ENCODE measurements at places on chromosomes 2 and 18. TPM values are rescaled to one million over a fixed set of nuclear protein-coding genes. Genes with fewer than 3 reads are reported as not detected.
A peak's percentile ranks its signal among the peaks of the same experiment; 100 is the strongest.

The UGT1A6 gene
- total RNA-seq: 0.63 TPM

The STON1 gene
- total RNA-seq: 35.2 TPM

The TMEFF2 gene
- total RNA-seq: 0.43 TPM

The TIGD1 gene
- 6.0 TPM for total RNA-seq

The GCG gene
- not detected for total RNA-seq

The CCDC150 gene
- 7.1 TPM for total RNA-seq

The RESP18 gene
- total RNA-seq: not detected

DNA sequence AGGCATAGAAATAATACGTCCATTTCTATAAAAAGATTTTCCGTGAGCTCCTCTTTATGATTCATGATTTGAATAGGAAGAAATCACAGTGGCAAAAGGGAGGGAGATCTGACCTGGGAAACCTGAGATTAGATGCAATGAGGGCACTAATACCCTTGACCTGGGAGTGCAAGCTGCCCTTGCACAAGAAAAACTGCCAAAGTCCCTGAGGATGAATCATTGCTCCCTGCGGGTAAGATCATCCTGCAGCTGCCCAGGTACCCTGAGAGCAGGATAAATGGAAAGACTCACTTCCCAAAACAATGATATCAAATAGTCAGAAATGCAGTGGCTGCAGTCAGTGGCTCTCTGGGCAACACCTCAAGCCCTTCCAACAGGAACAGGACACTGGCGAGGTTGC lies 11.6 kb downstream of the FHL2 start:
- no peak overlapping the region for H3K27ac ChIP-seq
- no peak overlapping the region for H3K4me3 ChIP-seq
- no peaks in the 10 kb centered on the region for H3K27me3 ChIP-seq
- no peaks in the 10 kb centered on the region for H3K36me3 ChIP-seq
- no peak for DNase-seq

- H3K27me3 ChIP-seq: no peaks in the 10 kb centered on the region
- H3K36me3 ChIP-seq: no peaks in the 10 kb centered on the region
- no peak overlapping the region for H3K4me3 ChIP-seq
These were observed 99.2 kb upstream of the PTPRM start for GRCh38 chr18:7467708-7468466.

- no peaks in the 10 kb centered on the region for H3K36me3 ChIP-seq
- H3K27me3 ChIP-seq: no peaks in the 10 kb centered on the region
- H3K4me3 ChIP-seq: no peak overlapping the region
- no peak for DNase-seq
- H3K27ac ChIP-seq: no peak overlapping the region
- peaks cover 27% of the 10 kb centered on the region for H3K4me1 ChIP-seq
These were observed 101.3 kb upstream of the KLHL29 start for GRCh38 chr2:23283653-23284052.

GRCh38 chr2:164954186-164954585 lies 1.1 kb downstream of the SLC38A11 start:
- no peak overlapping the region for H3K27ac ChIP-seq
- H3K27me3 ChIP-seq: peaks cover 3% of the 10 kb centered on the region
- no peak for DNase-seq

DNA sequence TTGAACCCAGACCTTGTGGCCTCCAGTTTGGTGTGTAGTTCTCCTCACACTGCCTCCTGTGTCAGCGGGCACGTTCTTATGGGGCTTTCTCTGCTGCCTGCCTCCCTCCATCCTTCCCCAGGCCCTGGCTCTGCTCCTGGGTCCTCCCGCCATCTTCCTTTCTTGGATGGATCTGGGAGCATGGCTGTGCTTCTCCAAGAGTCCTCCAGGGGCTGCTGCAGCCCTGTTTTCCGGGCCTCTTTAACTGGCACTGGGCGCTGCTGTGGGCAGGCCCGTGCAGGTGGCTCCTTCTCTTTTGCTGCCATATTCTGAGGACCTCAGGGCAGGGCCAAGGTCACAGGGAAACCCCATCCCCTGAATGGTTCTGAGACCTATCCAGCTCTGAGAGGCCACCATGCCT lies 17.8 kb downstream of the THNSL2 start:
- DNase-seq: no peak
- H3K4me1 ChIP-seq: no peaks in the 10 kb centered on the region
- no peaks in the 10 kb centered on the region for H3K36me3 ChIP-seq
- H3K27ac ChIP-seq: no peak overlapping the region

DNA sequence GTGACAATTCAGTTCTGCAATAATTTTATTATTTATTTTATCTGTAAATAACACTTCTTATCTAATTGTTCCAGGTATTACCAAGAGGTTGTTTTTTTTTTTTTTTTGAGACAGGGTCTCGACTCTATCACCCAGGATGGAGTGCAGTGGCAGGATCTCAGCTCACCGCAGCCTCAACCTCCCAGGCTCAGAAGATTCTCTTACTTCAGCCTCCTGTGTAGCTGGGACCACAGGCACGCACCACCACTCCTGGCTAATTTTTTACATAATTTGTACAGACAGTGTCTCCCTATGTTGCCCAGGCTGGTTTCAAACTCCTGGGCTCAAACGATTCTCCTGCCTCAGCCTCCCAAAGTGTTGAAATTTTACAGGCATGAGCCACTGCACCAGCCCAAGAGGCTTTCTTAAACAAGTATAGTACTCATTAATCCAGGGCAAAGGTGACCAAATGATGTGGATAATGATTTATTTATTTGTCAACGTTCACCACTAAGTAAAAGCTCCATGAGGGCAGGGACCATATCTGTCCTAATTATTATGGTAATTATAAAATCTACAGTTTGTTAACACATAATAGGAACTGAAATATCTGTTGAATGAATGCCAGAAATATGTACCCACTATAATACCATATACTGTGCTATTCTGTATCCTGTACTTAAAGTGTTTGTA lies 12.0 kb downstream of the STK17B start:
- no peak overlapping the region for H3K4me3 ChIP-seq
- no peak for DNase-seq
- no peaks in the 10 kb centered on the region for H3K27me3 ChIP-seq
- no peak overlapping the region for H3K27ac ChIP-seq
- H3K36me3 ChIP-seq: no peaks in the 10 kb centered on the region

DNA sequence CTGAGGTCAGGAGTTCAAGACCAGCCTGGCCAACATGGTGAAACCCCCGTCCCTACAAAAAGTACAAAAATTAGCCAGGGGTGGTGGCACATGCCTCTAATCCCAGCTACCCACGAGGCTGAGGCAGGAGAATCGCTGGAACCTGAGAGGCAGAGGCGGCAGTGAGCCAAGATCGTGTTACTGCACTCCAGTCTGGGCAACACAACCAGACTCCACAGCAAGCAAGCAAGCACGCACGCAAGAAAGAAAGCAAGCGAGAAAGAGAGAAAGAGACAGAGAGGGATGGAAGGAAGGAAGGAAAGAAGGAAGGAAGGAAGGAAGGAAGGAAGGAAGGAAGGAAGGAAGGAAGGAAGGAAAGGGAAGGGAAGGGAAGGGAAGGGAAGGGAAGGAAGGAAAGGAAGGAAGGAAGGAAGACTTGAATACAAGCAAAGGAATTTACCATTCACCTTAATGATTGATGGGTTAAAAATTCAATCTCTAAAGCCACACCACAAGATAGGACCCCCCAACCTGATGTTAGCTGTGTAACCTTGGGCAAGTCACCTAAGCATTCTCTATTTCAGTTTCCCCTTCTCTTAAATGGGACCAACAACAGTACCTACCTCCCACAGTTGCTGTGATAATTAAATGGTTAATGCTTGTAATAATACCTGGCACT lies 181.7 kb downstream of the ATAD2B start:
- no peak overlapping the region for H3K4me3 ChIP-seq
- no peaks in the 10 kb centered on the region for H3K27me3 ChIP-seq
- no peak for DNase-seq
- no peak overlapping the region for H3K27ac ChIP-seq
- H3K36me3 ChIP-seq: no peaks in the 10 kb centered on the region

DNA sequence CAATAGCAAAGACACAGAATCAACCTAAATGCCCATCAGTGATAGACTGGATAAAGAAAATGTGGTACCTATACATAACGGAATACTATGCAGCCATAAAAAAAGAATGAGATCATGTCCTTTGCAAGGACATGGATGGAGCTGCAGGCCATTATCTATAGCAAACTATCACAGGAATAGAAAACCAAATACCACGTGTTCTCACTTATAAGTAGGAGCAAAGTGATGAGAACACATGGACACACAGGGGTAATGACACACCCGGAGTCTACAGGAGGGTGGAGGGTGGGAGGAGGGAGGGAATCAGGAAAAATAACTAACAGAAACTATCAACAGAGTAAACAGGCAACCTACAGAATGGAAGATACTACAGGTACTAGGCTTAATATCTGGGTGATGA lies 46.6 kb upstream of the MAL start:
- no peak overlapping the region for H3K27ac ChIP-seq
- H3K27me3 ChIP-seq: peaks cover 14% of the 10 kb centered on the region
- no peak for DNase-seq
- no peaks in the 10 kb centered on the region for H3K4me1 ChIP-seq

GRCh38 chr2:136206613-136207012 lies 88.7 kb upstream of the CXCR4 start:
- no peak overlapping the region for H3K27ac ChIP-seq
- H3K4me3 ChIP-seq: no peak overlapping the region
- peaks cover 27% of the 10 kb centered on the region for H3K27me3 ChIP-seq
- H3K4me1 ChIP-seq: no peaks in the 10 kb centered on the region
- no peak for DNase-seq
- H3K36me3 ChIP-seq: no peaks in the 10 kb centered on the region

DNA sequence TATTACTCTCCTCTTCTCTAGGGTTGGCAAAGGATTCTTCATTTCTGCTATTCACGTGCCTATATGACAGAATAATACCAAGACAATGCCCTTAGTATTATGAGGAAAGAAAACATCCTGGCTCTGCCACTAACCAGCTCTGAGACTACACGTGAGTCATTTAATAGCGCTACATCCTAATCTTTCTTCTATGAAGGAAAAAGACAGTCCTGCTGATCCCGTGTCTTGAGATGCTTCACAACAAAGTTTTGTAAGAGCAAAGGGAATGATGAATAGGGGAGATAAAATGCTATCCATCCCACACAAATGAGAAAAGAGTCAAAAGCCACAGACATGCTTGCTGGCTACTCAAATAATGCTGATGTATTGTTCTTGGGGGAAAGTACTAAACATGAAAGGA lies 152.8 kb downstream of the PID1 start:
- H3K4me1 ChIP-seq: no peaks in the 10 kb centered on the region
- no peaks in the 10 kb centered on the region for H3K36me3 ChIP-seq
- no peak overlapping the region for H3K4me3 ChIP-seq
- no peak overlapping the region for H3K27ac ChIP-seq
- no peaks in the 10 kb centered on the region for H3K27me3 ChIP-seq
- DNase-seq: no peak

DNA sequence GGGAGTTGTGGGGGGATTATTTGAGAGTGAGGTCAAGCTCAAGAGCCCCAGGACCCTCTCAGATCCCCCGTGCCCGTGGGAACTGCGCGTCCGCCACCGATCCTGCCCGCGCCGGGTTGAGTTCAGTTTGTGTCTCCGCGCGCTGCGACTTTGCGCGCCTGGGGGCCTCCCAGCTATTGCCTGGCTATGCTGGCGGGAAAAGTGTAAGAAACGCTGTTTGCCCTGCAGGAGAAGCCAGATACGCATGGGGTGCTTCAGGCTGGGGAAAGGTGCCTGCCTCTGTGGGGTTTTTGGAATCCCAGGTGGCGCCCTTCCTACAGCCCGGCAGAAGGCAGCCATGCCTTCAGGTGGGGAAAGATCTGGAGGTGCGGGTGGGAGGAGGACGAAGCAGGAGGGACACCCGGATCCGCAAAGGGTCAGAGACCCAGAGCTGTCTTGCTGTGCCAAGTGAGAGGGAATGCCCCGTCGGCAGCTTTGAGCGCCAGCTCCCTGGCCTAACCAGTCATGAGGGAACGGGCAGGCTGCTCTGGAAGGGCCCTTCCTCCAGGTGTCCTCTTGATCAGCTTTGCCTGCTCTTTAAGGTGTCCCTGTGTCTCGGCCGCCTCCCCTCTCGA lies 22.5 kb downstream of the TEX44 start:
- H3K4me1 ChIP-seq: peaks cover 32% of the 10 kb centered on the region
- DNase-seq: peak; percentile 51
- no peaks in the 10 kb centered on the region for H3K36me3 ChIP-seq
- H3K27me3 ChIP-seq: no peaks in the 10 kb centered on the region

GRCh38 chr2:162768656-162769055 lies 69.9 kb downstream of the KCNH7 start:
- H3K27me3 ChIP-seq: no peaks in the 10 kb centered on the region
- H3K4me3 ChIP-seq: no peak overlapping the region
- H3K36me3 ChIP-seq: no peaks in the 10 kb centered on the region

Data from lung (tissue), 17 donors.